ENCODE measurements at places on chromosomes 1 and 21.

GRCh38 chr1:153985941-153986761 lies at the start of gene RAB13:
Gene RAB13 (minus strand): TSS chr1:153986339. CDS start chr1:153986236, 103 bp downstream.
- peak; percentile 13 for DNase-seq

DNA sequence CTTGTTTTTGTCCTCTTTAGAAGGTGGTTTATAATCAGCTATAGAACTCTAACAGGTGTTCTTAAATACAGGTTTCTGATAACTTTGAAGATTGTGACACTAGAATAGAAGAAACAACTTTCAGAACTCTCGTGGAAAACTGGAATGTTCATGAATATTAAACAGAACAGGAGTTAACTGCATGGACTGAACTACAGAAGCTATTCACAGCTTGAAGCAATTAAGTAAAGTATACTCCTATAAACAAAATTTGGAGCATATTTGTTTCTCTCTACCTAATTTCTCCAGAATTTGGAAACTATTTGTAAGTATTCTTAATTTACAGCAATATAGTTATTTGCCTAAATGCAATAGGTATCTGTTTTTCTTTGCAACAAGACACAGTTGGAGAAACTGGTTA lies 824.8 kb downstream of the ADGRL2 start:
- DNase-seq, result no peak

GRCh38 chr1:156050376-156050775 lies 3.2 kb downstream of the UBQLN4 start:
- DNase-seq, result no peak

- DNase-seq, result no peak
Measured at GRCh38 chr1:117167402-117167801, 43.3 kb downstream of the VTCN1 start.

- no peak for DNase-seq
Measured at GRCh38 chr1:22836850-22837249, 126.2 kb downstream of the EPHB2 start.

DNA sequence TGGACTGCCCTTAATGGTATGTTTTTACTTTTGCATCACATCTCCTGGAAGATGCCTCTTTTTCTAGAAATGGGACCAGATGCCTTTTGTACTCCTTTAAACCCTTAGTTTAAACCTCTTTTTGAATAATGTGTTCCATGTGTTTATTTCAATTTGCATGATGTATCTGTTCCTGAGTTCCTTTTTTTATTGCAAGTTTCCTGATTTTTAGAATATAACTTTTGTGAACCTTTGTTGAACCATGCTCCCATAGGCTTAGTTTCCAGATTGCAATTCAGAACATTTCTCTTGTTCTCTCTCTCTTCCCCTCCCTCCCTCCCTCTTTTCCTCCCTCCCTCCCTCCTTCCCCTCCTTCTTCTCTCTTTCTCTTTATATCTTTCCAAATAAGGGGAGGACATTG lies 81.9 kb downstream of the RGL1 start:
- no peak for DNase-seq

All from NCI-H1417 treated with DMSO at 0.1 percent for 48 hours (cell line).